Occipital lobe (tissue), 3 donors: ENCODE measurements at places on chromosomes 16 and 17. TPM values are rescaled to one million over a fixed set of nuclear protein-coding genes. Genes with fewer than 3 reads are reported as not detected.

PRAC1 gene
- not detected for total RNA-seq

KCNAB3 gene
- total RNA-seq = 2.7 TPM

DNA sequence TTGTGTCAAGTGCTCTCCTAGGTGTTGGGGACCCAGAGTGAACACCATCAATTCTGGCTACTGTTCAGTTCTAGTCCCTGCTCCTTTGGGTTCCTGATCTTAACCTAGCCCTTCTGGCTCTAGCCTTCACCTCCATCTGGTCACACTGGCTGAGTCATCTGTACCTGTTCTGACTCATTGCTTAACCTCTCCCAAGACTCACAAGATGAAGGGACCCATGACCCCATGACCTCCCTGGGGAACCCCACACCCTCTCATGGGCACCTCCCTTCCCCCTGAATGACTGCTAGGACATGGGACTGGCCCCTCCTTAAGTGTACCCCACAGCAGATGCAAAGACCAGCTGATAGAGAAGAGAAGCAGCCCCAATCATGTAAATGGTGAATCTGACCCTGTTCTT, 345.8 kb upstream of the CDH5 start:
- DNase-seq = no peak

- no peak for DNase-seq
Measured at GRCh38 chr16:4320571-4321137, 4.8 kb downstream of the GLIS2 start.

GRCh38 chr17:48577330-48577945, 712 bp downstream of the HOXB4 start:
- DNase-seq = no peak
